Panc1 (cell line): ENCODE measurements at places on chromosomes 3 and 15. TPM values are rescaled to one million over a fixed set of nuclear protein-coding genes. Genes with fewer than 3 reads are reported as not detected.

- no peak for DNase-seq
Observed at GRCh38 chr3:114089675-114090074, 33.1 kb downstream of the QTRT2 start.

DNA sequence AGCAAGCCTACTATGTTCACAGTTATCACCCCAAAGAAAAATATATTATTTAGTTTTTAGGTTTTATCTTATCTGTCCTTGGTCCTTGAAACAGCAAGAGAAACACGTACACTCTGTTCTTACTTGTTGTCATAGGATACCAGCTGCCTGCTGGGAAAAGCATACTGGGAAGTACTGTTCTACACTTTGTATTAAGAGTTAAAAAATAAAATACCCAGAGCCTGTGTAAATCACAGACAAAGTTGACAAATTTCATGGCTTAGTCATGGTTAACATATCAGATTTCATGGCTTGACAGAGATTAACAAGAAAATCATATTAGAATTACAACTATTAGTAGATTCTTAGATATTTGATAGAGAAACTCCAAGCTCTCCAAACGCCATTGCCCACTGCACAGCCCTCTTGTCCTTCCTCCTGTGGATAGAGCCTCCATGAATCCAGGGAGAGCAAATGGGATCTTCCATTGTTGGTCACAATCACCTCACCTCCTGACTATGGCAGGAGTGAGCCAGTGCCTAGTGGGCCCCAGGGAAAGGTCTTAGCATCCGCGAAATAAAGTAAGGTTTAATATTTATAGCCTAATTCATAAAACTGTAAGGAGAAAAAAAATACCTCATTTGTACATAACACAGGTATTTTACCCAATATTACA is 128.1 kb upstream of the WNT5A start:
- no peak for DNase-seq

DNA sequence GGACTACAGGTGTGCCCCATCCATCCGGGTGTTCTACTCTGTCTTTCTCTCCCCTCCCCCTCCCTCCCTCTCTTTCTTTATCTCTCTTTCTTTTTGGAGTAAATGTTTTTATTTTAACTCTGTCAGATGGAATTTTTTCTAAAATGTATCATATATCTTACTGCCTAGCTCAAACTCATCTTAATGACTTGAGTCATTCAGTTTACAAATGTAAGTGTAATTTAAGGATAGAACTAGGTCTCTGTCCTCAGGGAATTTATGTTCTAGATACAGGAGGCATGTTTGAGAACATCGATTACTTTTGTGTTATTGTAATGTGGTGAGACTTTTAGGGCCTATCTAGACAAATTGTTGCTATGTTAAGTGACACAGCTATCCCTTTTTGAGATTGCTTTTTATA is 3.5 kb downstream of the TBC1D23 start:
- no peak for DNase-seq

GRCh38 chr15:100166313-100166712 is 175.5 kb downstream of the ADAMTS17 start:
- no peak for DNase-seq

GRCh38 chr3:112405845-112406244 is 72.9 kb downstream of the CD200 start:
- DNase-seq: no peak

DNA sequence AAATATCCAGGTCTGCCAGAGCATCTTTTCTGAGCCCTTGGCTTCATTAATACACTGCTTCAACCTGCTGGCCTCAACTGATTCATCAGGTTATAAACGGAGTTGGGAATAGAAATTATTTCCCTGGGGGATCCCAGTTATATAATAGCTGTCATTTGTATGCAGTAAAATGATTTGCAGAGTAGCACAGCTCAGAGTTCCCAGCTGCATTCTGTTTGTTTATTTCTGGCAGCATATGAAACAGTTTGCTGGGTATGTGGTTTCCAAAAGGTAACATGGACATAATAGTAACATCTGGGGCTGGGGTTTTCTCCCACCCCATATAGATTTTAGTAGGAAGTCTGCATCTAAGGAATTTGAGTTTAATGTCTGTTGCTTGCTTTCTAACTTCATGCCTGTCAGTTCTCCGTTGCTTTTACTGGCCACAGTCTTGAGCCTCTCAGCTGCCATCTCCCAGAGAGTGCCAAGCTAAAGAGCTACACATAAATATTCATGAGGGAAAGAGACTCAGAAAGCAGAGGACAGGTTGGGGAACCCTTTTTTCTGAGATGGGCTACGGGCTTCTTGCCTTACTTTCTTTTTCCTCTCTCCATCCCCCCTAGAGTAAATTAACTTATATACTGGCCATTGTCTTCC is 124.6 kb downstream of the TMEM108 start:
- no peak for DNase-seq

GRCh38 chr3:141050576-141051442 is at the start of gene SPSB4:
Gene SPSB4, plus strand, starts transcription at chr3:141051347. Its CDS starts 14,758 bp downstream, at chr3:141066105.
- DNase-seq: no peak

DNA sequence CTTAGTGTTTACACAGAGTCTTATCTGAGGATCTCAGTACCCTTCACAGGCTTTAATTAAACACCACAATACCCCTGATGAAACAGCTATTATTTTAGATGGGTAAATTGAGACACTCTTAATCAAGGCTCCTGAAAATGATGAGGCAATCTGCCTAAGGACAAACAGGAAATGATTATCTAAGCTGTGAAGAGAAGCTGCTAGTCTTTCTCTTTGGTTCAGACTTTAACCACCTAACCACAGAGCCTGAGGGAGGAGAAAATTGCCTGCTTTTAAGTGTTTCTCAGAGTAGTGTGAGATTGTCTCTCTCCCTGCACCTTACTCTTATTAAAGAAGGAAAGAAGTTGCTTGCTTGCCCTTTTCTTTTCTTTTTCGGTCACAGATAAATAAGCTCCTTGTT is 364.3 kb upstream of the ADAMTS9 start:
- DNase-seq: no peak

GRCh38 chr3:168977716-168978374 is 685.7 kb downstream of the MECOM start:
- DNase-seq: no peak

Gene IMPG2
- total RNA-seq: 0.10 TPM

- no peak for DNase-seq
Observed at GRCh38 chr3:156792945-156793344, 33.2 kb upstream of the LEKR1 start.

DNA sequence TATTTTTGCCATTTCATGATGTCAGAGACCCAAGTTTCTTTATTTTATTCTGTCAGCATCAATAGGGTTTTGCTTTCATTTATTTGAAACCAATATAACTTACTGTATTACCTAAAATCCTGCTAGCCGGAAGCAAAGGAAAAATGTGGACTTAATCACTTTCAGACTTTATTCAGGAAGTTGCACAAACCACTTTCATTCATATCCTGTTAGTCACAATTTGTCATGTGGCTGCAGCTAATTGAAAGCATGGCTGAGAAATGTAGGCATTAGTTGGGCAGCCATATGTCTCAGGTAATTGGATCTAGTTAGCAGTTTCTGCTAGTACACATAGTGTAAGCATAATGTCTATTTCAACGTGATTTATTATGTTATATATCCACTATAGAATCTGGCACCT is 462.3 kb upstream of the SGO1 start:
- DNase-seq: no peak

Gene PLSCR2
- total RNA-seq: 0.54 TPM

- DNase-seq: no peak
Observed at GRCh38 chr3:128349963-128350599, 116.6 kb downstream of the DNAJB8 start.

DNA sequence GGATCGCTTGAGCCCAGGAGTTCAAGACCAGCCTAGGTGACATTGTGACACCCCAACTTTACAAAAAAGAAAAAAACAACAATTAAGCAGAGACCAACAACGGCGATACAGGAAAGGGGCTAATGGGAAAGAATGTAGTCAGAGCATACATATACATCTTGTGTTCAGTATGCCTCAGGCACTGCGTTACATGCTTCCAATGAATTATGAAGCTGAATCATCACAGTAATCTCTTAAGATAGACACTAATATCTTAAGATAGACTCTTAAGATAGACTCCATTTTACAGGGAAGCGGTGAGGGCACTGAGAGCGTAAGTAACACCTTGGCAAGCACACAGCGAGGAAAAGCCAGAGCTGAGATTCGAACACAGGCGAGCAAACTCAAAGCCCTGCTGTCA is 6.1 kb upstream of the LDHAL6B start:
- DNase-seq: no peak

DNA sequence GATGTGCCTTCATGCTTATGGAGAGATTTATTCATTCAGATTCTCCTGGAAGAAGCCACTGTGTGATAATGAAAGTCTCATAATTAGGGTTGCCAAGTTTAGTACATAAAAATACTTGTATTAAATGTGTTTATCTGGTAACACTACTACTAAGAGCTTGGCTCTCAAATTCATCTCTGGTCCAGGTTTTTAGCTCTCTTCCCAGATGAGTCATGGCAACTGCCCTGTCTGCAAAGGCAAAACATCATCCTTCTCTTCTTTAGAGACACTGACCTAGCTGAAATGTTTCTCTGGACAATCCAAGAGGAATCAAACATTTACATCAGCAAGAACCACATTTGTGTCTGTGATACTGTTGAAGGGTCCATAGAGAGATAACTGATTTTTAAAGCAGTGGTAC is 269.6 kb downstream of the ROBO2 start:
- no peak for DNase-seq

Gene GOLGA8G
- total RNA-seq: not detected

GRCh38 chr3:13136426-13136825 is 63.2 kb upstream of the IQSEC1 start:
- no peak for DNase-seq

DNA sequence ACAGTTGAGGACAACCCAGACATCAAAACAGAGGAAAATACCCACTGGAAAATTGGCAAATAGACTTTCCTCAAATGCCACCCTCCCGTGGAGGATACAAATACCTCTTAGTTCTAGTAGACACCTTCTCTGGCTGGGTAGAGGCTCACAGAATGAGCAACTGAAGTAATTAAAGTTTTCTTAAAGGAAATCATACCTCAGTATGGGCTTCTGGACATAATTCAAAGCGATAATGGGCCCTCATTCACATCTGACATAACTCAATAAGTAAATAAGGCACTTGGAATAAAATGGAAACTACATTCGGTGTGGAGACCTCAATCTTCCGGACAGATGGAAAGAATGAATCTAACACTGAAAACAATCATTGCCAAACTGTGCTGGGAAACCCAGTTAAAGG is 115.2 kb upstream of the PLCL2 start:
- DNase-seq: no peak

DNA sequence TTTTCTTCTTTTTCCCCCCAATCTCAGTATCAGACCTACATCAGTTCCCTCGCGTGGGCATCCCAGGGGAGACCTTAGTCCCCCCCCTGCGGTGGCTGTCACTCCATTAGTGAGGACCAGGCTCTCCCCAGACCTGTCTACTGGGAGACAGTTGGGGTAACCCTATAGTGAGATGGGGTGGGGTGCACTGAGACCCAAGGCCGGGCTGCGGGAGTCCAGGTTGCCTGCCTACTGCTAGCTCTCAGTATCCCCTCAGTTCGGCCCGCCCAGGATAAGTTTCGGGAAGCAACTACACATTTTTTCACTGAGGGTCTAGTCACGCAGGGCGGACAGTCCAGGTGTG is 671 bp upstream of the DCUN1D1 start:
- DNase-seq: no peak

Gene PCLAF
- 97.8 TPM for total RNA-seq

Gene TEX55
- not detected for total RNA-seq

DNA sequence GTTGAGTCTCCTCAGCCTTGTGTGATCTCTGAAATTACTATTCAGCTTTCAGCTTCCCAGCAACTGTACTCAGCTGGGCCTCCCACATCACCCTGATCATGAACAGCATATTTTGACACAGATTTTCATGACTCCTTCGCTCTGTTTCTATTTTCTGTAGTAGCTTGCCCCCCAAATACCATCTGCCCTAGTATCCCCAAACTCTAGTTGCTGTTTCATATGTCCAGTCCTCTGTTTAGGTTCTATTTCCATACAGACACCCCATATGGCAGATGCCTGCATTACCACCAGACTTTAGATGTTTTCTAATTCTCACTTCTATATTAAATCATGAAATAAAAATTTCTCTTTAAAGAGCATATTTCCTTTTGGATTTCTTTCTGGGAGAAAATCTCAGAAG is 217.2 kb upstream of the ARPP21 start:
- no peak for DNase-seq
